ENCODE measurements at places on chromosomes 4 and X.

DNA sequence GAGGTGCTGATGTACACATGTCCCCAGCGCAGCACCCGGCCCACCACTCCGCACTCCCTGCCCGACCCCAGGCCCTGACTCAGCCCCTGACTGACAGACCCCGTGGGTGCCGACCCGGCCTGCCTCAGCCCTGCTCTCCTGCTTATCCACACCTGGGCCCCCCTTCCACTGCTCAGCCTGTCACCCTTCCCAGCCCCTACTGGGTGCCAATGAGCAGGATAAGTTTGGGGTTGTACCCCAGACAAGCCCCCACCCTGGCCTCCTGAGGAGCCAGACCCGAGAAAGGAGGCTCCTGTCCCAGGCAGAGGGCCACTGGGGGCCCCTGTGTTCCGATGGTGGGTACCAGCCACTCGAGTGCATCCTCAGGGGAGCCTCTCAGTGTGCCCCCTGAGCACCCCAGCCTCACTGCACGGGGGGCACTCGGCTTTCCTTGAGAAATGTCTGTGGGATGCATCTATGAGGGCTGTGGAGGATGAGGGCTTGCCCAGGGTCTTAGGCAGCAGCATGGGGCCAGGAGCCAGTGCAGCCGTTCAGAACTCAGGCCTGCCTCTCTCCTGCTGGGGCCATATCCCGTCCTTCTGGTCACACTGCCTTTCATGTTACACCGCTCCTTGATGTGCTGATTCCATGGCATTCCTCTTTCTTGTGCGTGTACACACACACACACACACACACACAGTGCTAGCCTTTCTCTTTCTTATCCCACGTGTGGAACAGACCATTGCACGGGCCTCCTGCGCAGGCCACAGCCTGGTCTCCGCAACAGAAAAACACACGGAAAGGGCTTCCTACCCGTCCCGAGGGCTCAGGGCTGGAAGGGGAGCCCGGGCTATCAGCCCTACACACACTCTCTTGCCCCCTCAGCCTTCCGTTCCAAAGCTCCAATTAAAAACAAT is 220.1 kb upstream of the PSAPL1 start:
- no peak for DNase-seq

DNA sequence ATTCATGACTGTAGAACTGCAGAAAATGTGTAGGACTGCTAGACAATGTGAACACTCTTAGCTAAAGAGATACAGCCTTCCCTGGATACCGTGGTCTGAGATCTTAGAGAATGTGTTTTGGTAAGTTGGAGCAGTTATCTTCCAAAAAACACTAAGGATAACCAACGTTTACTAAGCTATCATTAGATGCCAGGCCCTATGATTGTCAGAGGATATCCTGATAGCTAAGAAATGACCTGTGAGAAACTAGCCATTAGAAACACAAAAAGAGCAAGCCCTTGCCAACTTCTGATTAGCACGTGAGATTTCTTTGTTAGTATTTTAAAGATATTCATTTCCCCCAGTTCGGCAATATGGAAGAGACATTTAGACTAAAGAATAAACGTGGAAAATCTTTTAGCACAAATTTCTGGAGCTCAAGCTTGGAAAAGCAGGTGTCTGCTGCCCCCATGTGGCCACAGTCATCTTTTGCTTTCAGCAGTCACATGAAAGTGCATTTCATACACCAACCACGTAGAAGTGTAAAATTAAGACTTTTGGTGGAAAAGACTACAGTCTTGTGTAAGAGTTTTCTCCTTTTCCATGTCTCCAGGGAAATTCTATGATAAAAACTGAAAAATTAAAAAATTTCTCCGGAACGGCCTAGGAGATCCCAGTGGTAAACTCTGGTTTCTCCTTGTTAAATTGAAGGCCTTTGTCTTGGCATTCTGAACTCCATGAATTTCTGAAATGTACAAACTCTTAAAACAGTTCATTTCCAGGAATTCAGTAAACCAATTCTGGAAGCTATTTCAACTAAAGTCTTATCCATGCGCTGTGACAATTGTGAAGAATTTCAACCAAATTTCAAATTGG is 136.4 kb downstream of the ZNF674 start:
- DNase-seq: peak; percentile 58

GRCh38 chrX:37488323-37488722 is 83.1 kb upstream of the LANCL3 start:
- DNase-seq: no peak

GRCh38 chr4:162644346-162644745 is 480.5 kb upstream of the FSTL5 start:
- DNase-seq: no peak

Measured in NCI-H2081 (cell line).